Colonic mucosa (tissue), 4 donors: ENCODE measurements at places on chromosomes 3 and 15. TPM values are rescaled to one million over a fixed set of nuclear protein-coding genes. Genes with fewer than 3 reads are reported as not detected.

DNA sequence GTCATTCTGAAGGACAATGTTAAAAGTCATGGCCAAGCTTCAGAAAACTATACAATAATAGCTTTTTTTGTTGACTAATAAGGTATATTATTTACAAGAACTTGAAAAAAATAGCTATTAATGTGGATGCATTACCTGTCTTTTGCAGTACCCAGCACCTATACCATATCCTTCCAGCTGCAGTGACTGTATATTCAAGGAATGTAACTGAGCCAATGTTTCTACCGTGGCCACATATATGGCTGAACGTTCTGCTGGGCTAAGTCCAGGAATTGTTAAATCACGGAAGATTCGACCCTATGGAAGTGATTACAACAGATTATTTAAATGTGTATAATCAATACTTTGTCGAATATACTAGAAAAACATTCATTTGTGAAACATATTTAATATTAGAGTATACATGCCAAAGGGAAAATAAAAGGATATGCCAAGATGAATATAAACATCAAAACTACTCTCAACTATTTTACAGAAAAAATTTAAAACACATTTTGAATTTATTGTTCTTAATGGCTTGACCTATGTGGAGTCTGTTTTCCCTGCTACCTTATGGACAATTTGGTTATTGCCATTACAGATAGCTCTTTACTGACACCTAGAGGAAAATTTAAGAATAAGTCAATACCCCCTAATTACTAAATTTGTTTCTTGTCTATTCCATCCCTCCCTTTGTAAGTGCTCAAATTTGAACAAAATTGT, 17.6 kb downstream of the ACAD11 start:
- H3K27me3 ChIP-seq, result no peaks in the 10 kb centered on the region
- no peaks in the 10 kb centered on the region for H3K36me3 ChIP-seq
- DNase-seq, result no peak
- no peak overlapping the region for H3K27ac ChIP-seq
- no peaks in the 10 kb centered on the region for H3K4me1 ChIP-seq

DNA sequence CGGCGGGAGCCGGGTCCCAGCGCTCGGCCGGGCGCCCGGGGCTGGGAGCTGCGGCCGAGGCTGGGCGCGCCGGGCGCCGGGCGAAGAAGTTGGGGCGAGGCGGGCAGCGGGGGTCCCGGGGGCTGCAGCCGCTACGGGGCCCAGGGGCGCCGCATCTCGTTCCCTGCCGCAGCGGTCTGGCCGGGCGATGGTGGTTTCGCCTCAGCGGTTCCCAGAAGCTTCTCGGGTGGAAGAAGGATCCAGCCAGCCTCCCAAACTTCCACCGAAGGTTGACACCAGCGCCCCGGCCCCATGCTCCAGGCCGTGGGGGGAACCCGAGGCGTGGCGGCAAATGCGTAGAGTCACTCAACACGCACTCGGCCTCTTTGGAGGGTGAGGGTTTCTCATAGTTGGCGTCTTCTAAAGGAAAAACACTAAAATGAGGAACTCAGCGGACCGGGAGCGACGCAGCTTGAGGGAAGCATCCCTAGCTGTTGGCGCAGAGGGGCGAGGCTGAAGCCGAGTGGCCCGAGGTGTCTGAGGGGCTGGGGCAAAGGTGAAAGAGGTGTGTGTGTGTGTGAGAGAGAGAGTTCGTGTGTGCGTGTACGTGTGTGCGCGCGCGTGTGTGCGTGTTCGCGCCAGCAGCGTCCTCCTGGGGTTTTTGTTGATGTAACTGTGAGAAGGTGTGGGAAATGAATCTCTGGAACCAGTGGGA, 940 bp downstream of the BOC start:
- H3K4me3 ChIP-seq, result peak overlapping the region; percentile 47
- H3K36me3 ChIP-seq, result no peaks in the 10 kb centered on the region
- no peaks in the 10 kb centered on the region for H3K4me1 ChIP-seq
- DNase-seq, result no peak

DNA sequence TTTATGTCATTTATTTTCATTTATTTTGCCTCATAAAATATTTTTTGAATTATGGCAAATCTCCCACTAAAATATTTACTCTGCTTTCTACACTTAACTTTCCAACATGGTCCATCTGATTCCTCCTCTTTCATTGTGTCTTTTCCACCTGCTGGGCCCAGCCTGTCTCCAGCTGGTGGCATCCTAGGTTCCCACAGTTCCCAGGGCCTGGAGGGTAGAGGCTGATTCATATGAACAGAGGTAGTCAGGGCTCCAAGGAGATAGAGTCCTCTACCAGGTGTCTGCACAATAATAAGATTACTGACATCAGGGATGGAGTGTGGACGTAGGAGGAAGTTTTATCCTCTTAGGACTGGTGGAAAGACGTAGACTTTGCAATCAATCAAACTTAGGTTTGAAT, 14.3 kb downstream of the ZBTB38 start:
- no peaks in the 10 kb centered on the region for H3K27me3 ChIP-seq
- no peak for DNase-seq
- H3K4me3 ChIP-seq, result no peak overlapping the region
- no peaks in the 10 kb centered on the region for H3K36me3 ChIP-seq
- no peaks in the 10 kb centered on the region for H3K4me1 ChIP-seq

- no peak overlapping the region for H3K4me3 ChIP-seq
- no peaks in the 10 kb centered on the region for H3K27me3 ChIP-seq
- no peak for DNase-seq
These were observed 155.7 kb downstream of the SV2B start for GRCh38 chr15:91255670-91256192.

DNA sequence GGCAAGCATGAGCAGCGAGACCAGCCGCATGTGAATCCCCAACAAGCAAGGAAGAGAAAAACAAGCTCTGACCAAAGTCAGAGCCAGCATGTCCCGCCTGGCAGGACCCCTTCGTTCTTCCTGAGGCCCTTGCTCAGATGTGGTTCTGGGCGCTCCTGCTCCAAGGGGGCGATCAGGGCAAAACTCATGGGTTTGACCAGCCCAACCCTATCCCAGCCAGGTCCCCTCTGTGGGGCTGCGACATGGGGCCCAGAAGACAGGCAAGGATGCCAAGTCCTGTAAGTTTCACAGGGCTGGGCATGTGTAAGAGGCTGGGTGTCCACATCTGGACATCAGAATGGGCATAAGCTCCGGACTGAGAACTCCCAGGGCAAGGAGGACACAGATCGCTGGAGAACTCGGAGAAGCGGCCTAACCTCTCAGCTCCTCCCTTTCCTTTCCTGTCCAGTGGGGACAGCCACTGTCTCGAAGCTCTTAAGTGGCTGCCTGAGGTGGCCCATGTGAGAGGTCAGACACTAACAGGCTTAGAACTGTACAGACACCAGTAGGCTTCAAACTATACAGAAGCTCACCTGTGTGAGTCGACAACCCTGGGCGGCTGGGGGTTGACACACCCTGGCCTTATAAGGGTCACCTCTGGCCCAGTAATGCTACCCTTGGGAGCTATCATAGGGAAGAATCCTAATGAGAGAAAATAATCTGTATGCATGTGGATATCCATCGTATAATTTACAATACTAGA, 48.9 kb downstream of the XXYLT1 start:
- H3K27ac ChIP-seq, result no peak overlapping the region
- no peaks in the 10 kb centered on the region for H3K4me1 ChIP-seq
- no peak overlapping the region for H3K4me3 ChIP-seq
- no peaks in the 10 kb centered on the region for H3K36me3 ChIP-seq

- no peaks in the 10 kb centered on the region for H3K27me3 ChIP-seq
- no peaks in the 10 kb centered on the region for H3K4me1 ChIP-seq
- H3K4me3 ChIP-seq, result no peak overlapping the region
- H3K36me3 ChIP-seq, result no peaks in the 10 kb centered on the region
These were observed 89.9 kb downstream of the ASB7 start for GRCh38 chr15:100692246-100692645.

DNA sequence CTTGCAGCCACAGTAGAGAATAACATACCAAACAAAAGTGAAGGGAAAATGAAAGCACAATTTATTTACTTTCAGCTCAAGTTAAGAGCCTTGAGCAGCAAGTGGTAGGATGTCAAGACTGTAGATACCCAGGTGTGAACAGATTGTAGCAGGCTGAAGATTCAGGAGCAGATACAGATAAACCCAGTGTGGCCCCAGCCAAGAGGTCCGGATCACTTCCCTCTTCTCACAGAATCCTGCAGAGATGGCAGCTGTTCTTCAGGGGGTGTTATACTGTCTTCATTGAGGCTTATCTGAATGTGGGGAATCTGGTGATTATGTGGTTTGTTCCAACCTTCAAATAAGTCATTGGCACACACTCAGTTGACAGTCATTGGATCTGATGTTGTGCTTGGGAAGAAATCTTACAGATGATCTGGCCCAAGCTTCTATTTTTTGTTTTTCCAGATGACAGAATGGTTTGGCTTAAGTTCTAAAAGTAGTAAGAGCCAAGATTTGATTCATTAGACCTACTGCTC, 2.2 kb downstream of the STARD9 start:
- H3K36me3 ChIP-seq, result no peaks in the 10 kb centered on the region
- peaks cover 3% of the 10 kb centered on the region for H3K4me1 ChIP-seq
- H3K27ac ChIP-seq, result no peak overlapping the region
- no peak overlapping the region for H3K4me3 ChIP-seq

GRCh38 chr3:180871901-180872300, 40.6 kb upstream of the FXR1 start:
- no peak overlapping the region for H3K4me3 ChIP-seq
- no peaks in the 10 kb centered on the region for H3K36me3 ChIP-seq
- no peaks in the 10 kb centered on the region for H3K27me3 ChIP-seq
- H3K27ac ChIP-seq, result no peak overlapping the region

GRCh38 chr3:169153656-169154055, 509.9 kb downstream of the MECOM start:
- no peaks in the 10 kb centered on the region for H3K27me3 ChIP-seq
- no peak overlapping the region for H3K4me3 ChIP-seq
- H3K27ac ChIP-seq, result peak overlapping the region; percentile 19
- no peaks in the 10 kb centered on the region for H3K36me3 ChIP-seq
- H3K4me1 ChIP-seq, result no peaks in the 10 kb centered on the region

ECE2 gene
- total RNA-seq, result not detected

RLBP1 gene
- total RNA-seq, result not detected

RAB6B gene
- 2.6 TPM for total RNA-seq

TARS3 gene
- total RNA-seq, result 8.7 TPM

STX19 gene
- 18.8 TPM for total RNA-seq
